IMR-90 (cell line): ENCODE measurements at places on chromosomes 7 and 10.

DNA sequence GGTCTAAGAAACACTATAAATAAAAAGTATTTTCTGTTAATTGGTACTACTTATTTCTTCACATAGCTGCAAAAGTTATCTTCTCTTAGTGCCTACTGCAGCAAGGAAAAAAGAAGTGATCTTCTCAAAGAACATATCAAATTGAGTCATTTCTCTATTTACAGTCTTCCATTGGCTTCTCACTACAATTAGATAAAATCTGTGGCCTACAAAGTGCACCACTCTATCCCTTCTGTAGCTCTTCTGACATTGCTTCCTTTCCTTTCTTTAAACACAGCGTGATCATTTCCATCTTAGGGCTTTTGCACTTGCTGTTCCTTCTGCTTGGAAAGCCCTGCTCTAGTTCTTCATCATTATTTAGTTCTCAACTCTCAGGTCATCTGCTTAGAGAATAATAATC is 44.7 kb downstream of the MXI1 start:
- H3K4me1 ChIP-seq = no peaks in the 10 kb centered on the region
- H3K27ac ChIP-seq = no peak overlapping the region
- no peaks in the 10 kb centered on the region for H3K27me3 ChIP-seq
- no peaks in the 10 kb centered on the region for H3K36me3 ChIP-seq
- no peak for DNase-seq

DNA sequence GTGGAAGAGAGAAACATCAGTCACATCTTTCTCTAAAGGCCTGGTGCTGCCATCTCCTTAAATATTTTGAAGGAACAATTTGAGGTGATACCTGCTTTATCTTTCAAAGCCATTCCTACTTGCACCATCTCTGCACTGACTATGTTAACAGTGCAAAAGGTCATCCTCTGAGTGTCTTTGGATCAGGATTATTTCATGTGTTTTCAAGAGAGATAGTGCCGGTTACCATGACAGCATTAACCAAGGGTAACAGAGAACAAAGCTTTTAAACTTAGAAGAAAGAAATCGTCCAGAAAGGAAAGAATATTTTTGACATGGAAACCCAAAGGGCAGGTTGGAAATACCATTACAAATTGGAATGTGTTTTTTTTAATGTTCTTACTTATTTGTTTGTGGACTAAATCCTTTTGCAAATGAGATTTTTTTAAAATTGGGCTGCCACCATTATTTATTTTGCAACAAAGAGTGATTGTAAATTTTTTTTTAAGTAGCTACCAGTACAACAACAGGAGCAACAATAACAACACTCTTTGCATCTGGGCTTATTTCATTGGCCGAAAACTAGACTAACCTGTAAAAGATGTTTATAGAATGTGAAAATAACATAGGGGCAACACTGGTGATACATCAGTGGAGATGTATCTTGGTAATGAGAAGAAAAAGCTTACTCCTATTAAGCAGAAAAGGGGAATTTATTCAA is 234.2 kb downstream of the CREB5 start:
- H3K36me3 ChIP-seq = no peaks in the 10 kb centered on the region
- no peak for DNase-seq

- H3K4me1 ChIP-seq = no peaks in the 10 kb centered on the region; the same call in 1 of the 2 replicates
- H3K4me3 ChIP-seq = no peak overlapping the region
- H3K27me3 ChIP-seq = no peaks in the 10 kb centered on the region
- peak; percentile 13 for DNase-seq
- no peaks in the 10 kb centered on the region for H3K36me3 ChIP-seq
Observed at GRCh38 chr10:46289209-46289810, 2.5 kb downstream of the ANTXRL start.

GRCh38 chr7:2478800-2479199 is 2.6 kb upstream of the GRIFIN start:
- H3K36me3 ChIP-seq = no peaks in the 10 kb centered on the region
- H3K27me3 ChIP-seq = peaks cover 13% of the 10 kb centered on the region; the same call in 1 of the 2 replicates
- no peaks in the 10 kb centered on the region for H3K4me1 ChIP-seq
- no peak overlapping the region for H3K27ac ChIP-seq
- no peak for DNase-seq
- no peak overlapping the region for H3K4me3 ChIP-seq

DNA sequence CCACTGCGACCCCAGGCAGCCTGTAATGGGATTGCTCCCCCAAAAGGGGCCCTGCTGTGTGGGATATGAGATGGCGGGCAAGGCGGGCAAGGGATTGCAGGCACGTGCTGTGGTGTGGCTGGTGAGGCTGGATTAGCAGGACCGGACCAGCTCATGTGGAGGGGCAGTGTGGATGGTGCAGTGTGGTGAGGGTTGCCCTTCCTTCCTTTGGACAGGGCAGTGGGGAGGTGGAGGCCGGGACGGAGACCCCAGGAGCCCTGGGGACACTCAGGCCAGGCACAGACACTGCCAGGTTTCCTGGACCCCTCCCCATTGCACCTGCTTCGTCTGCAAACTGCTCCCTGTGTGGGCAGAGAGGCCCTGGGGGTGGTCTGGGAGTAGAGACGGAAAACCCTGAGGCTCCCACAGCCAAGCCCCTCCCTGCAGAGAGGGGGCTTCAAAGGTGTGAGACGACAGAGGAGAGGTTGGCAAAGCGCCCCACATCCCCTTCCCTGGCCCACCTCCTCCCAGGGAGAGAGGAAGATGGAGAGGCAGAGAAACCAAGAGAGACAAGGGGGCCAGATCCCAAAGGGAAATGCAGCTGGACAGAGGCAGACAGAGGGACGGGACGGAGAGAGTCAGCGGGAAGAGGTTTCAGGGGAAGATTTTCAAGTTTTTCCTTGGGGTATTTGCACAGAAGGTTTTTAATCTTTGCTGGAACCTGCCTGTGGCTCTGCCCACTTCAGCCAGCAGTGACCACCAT is 89.2 kb downstream of the MICALL2 start:
- H3K4me3 ChIP-seq = no peak overlapping the region
- H3K27ac ChIP-seq = no peak overlapping the region
- H3K4me1 ChIP-seq = no peaks in the 10 kb centered on the region
- H3K36me3 ChIP-seq = no peaks in the 10 kb centered on the region
- peaks cover 80% of the 10 kb centered on the region for H3K27me3 ChIP-seq
- no peak for DNase-seq
